NCI-H2107 (cell line): ENCODE measurements at places on chromosomes 11 and 22.
A peak's percentile ranks its signal among the peaks of the same experiment; 100 is the strongest.

GRCh38 chr11:128549256-128549944 lies 38.0 kb downstream of the ETS1 start:
- no peak for DNase-seq

DNA sequence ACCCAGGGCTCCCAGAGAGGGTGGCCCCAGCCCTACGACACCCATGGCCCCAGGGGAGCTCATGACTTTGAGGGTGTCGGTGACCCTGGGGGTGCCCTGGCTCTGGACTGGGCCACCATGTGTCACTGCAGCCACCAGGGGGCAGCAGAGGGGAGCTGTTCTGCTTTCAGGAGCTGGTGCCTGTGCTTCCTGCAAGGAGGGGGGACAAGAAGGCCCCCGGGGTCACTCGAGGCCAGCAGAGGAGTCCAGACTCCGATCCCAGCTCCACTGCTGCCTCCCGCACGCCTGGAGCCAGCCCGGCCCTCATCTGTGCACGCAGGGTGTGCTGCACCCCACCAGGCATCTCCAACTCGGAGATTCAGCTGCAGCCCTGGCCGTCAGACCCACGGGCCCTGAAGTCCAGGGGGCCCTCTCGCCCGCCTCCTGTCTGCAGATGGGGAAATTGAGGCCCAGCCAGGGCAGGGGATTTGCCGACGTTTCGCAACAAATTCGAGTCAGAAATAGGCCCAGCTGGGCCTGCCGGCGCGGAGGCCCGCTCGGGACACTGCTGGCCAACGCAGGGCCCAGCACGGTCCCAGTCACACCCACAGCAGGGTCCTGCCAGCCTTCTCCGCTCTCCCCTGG lies 29.5 kb upstream of the WNT7B start:
- peak; percentile 57 for DNase-seq

DNA sequence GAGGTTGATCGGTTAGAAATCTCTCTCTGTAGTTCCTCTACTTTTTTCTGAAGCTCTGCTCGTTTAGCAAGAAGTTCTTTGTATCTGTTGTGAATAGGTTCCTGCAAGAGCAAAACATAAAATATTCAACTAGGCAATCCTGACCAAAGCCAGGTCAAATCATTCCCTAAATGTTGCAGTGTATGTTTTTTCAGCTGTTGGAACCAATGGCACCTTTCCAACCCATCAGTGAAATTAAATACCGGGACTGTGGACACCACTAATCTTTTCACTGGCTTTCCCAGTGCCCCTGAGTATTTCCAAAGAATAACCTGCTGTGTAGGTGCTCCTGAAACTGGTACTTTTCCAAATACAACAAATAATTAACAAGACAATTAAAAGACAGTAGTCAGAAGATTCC lies 45.1 kb downstream of the CEP57 start:
- no peak for DNase-seq

DNA sequence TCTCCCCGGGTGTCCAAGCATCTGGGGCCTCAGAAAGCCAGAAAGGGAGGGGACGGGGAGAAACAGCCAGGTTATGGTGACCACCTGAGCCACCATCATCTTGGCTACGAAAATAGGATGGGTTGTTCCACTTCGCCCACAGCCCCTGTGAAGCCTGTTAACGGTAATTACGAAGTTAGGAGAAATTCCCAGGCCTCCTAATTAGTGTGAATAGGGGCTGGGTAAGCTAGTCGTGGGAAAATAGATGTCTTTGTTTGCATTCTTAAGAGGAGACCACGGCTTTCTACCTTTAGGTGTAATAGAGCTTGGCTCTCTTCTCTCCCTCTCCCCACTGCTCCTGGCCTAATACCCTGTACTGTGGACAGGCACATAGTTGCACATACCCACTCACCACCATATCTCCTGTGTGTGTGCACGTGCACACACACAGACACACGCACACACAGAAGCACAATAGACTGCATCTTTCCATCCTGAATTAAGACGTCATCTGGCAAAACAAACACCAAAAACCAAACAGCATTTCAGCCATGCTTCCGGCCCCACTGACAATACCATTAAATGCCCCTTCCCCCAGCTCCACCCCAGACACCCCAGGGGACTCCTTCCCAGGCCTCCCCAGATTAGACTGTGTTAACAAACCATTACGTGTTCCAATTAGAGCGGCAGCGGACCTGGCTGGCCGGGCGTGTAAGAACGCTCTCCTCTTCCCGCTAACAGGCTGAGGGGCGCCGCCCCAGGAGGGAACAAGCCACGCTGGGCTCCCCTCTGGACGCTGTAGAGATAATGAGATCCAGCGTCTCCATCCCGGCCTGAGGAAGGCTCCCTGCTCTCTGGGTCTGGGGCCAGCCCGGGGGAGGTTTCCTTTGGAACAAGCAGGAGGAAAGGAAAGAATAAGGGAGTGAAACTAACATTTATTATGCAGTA lies 72.8 kb downstream of the TP53I11 start:
- DNase-seq = no peak

- DNase-seq = no peak
Observed at GRCh38 chr11:19181531-19182261, 20.1 kb downstream of the CSRP3 start.

GRCh38 chr11:70301721-70302418 lies 31.4 kb downstream of the PPFIA1 start:
- DNase-seq = no peak

GRCh38 chr22:24068717-24069297 lies 57.7 kb downstream of the CABIN1 start:
- no peak for DNase-seq

- DNase-seq = no peak
Observed at GRCh38 chr11:118136801-118137200, 15.8 kb downstream of the SCN4B start.

DNA sequence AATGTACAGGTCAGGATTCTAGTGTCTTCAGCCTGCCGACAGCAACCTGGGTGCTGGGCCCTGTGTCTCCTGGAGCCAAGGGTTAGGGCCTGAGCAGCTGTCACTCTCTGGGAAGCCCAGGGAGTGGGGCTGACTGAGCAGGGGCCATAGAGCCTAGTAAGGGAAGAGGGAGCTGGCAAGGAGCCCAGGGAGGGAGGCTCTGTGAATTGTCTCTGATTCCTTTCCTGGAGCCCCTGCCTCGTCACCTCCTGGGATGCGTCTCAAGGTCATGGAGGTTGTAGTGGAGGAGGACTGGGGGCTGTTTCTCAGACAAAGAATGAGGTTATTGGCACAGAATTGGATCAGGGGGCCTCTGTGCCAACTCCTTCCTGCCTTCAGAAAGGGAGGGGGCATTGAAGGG lies 11.8 kb downstream of the SOX10 start:
- no peak for DNase-seq

- no peak for DNase-seq
Observed at GRCh38 chr22:48754611-48755058, 1073.0 kb downstream of the BRD1 start.

- DNase-seq = no peak
Observed at GRCh38 chr11:119236490-119236889, 30.4 kb downstream of the CBL start.

DNA sequence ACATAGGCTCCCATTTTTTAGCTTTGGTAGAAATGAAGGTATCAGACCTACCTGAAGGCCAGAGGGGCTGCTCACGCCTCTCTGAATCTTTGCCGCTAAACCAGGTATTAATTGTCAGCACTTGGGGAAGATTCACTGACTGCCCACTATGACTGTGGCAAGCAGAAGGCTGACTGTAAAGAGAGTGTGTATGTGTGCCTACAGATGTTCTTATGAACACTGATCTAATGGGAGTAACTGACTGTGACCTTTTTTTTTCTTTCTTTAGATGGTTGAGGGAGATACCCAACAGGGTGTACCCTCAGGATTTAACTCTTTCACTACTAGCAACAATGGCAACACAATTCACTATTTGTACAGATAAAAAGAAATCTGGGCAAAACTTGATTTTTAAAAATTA lies at the start of gene RAG2:
TSS of gene RAG2 (minus strand) at position 186 of the 400 bp plus-strand sequence. CDS start 4,068 bp downstream, outside the sequence.
- DNase-seq = no peak

DNA sequence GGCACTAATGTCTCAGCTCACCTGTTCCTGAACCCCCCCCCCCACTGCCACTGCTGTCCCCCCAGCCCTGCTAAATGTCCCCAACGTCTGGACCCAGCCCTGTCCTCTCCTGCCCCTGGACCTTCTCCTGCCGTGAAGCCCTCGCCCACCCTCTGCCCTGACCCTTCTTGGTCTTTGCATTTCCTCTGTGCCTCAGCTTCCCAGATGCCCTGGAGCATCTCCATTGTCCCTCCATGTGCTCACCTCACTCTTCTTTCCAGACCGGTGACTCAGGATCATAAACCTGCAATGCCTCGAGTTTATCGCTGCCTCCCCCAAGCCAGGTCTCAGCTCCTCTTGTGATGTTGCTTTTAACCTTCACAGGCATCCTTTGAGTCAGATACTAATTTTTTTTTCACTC lies 416.4 kb downstream of the BRD1 start:
- DNase-seq = no peak

DNA sequence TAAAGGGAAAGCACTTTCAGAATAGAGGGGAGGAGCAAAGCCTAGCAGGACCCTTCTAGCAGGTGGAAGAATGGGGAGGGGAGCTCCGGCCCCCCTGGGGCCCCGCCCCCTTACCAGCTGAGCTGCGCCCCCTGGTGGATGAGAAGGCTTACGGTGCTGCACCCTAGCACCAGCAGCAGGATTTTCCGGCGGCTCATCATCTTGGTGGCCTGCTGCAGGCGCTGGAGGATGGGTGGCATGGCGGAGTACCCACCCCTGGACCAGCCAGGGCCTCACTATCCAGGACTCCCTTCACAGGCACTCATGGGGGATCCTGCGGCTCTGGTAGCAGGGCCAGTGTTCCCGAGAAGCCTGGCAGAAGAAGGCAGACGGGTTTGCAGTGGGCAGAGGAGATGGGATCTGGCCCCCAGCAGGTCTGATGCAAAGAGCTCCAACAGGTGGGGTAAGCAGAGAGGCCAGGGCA lies 3.8 kb downstream of the GAL3ST3 start:
- DNase-seq = peak; percentile 39

DNA sequence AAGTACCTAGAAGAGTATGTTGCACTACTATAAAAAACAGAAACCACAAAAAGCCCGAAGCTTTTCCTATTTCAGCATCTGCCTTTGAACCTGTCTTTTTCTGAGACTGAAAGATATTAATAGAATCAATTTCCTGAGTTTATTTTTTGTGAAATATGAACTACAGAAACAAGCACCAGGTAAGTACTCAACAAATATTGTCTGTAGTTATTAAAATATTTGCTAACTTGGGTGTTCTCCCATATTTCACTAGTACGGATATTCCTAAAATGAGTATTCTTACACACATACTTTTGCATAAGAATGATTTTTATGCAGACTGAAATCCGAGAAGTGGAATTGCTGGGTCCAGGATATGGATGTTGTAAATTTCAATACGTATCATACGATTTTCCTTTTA lies 188.0 kb downstream of the OR4C45 start:
- DNase-seq = no peak

GRCh38 chr22:45968751-45969413 lies 8.1 kb downstream of the WNT7B start:
- DNase-seq = no peak

- DNase-seq = no peak
Observed at GRCh38 chr11:64566042-64566914, 24.7 kb upstream of the SLC22A12 start.

GRCh38 chr11:31687256-31687655 lies 123.9 kb downstream of the PAX6 start:
- DNase-seq = no peak

DNA sequence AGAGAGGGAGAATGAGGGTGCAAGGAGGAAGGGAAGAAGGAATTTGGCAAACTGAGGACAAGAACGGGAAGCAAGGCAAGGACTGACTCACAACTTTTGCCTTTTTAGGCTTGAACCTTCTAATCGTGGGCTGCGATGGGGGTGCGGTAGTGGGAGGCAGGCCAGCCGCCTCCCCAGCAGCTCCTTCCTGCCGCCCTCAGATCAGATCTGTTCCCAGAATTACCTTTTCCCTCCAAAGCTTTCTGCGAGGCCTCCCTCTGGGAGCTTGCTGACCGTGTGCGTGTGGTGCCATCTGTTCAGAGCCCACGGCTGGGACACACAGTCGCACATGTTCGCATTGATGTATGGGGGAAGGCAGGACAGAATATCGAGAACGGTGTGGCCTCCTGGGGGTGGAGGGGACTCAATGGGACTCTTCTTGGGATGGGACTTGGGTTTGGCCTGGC lies 86.9 kb upstream of the PARVA start:
- no peak for DNase-seq

GRCh38 chr11:65560555-65561418 lies 2.6 kb upstream of the LTBP3 start:
- no peak for DNase-seq

- no peak for DNase-seq
Observed at GRCh38 chr22:42877158-42877557, 20.1 kb upstream of the ARFGAP3 start.

DNA sequence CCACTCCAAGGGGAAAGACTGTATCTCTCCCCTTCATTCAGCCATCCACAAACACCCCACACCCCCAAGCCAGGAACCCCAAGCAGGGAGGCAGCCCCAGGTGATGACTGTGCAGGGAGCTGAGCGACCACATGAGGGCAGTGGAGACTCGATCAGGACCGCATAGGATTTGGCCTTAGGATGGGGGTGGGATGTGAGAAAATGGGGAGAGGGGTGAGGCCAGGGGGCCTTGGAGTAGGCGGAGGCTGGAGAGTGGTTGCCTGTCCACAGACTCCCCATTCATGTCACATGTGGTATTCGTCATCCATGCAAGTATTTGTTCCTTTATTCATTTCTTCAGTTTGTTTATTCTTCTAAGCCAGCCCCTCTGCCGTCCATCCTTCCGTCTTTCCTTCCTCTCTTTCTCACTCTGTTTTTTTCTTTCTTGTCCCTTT lies 2.7 kb upstream of the RHOD start:
- DNase-seq = peak; percentile 38

DNA sequence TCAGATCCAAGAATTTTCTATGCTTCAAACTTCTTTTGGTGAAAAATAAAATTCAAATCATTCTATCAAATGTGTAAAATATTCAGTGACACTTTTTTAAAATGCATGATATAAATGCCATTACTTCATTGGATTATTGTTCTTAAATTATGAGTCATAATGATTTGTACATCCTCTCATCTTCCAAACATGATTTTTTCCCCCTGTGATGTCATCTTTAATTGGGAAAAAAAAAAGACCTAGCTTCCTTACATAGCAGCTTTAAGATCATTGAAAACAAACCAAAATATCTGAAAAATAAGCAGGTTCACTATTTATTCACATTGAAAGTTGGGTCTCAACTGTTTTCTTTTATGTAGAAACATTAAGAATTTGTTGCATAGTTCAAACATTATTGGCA lies 1549.4 kb downstream of the LRRC4C start:
- DNase-seq = no peak

DNA sequence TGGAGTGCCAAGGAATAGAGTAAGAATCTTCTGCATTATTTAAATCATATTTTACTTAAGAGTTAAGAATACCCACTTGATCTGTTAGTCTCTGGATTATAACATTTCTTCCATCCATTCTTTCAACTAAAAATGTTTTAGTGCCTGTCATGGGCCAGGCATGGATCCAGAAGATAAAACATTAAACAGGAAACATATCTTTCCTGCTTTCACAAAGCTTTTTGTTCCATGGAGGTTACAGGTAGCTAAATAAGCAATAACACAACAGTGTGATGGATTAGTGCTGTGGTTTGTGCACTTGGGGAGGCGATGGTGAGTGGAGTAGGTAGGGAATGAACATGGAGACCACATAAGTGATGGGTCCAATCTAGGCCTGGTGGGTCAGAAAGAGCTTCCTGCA lies 258.5 kb downstream of the DDX10 start:
- no peak for DNase-seq

GRCh38 chr22:31857247-31857646 lies 87.1 kb upstream of the YWHAH start:
- peak; percentile 66 for DNase-seq
